Peyer's patch (tissue), 4 donors: ENCODE measurements at places on chromosomes 16 and 17.

GRCh38 chr17:70144260-70144846, 25.0 kb upstream of the KCNJ2 start:
- DNase-seq, result no peak

GRCh38 chr16:68291227-68291626, 19.5 kb downstream of the SLC7A6OS start:
- no peak for DNase-seq

DNA sequence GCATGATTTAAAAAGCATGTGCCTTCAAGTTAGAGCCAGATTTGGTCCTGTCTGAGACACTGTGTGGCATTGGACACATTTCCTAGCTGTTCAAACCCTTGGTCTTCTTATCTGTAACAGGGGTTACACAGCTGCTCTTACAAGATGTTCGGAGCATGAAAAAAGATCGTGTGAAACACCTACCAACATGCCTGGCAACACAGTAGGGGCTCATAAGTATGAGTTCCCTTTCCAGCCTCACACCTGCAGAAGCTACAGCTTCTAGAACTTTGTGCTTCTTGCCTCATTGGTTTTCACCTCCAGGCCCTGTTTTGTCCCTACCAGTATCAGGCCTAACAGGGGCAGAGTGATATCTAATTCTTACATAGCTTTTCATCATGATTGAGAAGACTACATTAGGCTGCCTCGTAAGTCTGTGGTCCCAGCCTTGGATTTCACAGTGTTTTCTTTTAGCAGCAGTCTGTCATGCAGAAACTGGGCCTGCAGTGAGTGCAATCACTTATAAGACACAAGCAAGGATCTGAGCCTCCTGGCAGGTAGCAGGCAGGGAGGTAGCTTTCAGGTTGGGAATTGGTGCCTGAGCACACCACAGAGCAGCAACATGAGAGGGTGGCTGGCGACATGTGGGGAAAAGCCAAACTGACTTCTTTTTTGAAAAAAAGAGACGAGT, 78.8 kb downstream of the CCDC182 start:
- no peak for DNase-seq

DNA sequence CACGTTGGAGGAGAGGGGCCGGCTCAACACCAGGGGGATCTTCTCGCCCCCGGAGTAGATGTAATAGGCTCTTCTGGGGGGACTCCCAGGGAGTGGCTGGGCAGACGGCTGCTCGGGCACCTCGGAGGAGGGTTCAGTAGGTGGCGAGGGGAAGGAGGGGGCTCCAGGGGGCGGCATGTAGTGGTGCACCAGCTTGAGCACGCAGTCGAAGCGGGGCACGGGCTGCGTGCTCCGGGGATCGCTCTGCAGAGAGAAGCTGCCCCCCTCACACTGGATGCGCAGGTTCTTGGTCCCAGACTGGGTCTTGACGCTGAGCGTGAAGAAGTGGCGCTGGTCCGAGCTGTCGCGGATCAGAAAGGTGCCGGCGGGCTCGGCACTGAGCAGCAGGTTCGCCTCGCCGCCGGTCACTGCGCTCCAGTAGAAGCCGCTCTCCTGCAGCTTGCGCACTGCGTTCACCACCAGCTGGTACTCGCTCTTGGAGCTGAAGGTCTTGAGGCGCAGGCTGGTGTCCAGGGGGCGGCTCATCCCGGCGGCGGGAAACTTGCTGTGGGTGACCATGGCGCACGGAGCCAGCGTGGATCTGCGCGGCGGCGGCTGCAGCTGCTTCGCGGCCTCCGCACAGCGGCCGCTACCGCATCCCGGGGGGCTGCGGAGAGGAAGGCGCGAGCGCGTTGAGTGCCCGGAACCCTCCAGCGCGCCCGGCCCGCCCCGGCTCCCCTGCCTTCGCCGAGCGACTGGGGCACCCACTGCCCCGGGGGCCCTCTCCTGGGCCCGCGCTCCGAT, 1.1 kb downstream of the SOCS3 start:
- DNase-seq, result no peak

DNA sequence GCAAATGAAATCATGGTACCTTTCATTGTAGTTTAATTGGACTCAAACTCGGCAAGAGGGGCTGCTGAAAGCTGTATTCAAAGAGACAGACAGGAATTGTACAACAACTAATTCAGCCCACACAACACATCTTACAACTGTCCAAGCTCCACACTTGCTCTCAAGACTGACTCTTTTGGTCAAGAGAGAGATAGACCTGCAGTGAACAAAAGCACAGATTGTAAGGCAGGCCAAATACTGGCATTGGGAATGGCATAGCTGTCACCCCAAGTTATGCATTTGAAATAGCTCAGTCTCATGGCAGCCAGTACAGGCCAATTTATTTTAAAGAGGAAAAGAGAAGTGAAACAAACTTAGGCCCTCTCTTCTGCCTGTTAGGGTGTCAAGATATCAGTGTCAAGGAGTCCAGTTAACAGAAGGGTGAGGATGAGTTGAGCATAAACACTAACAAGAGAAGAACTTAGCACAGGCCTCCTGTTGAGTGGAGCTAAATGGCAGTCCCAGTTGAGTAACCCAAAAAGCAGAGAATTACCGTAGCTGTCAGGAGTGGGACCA, 215.7 kb downstream of the IRX3 start:
- DNase-seq, result no peak

GRCh38 chr16:530111-530817, 2.8 kb downstream of the CAPN15 start:
- DNase-seq, result peak; percentile 78

DNA sequence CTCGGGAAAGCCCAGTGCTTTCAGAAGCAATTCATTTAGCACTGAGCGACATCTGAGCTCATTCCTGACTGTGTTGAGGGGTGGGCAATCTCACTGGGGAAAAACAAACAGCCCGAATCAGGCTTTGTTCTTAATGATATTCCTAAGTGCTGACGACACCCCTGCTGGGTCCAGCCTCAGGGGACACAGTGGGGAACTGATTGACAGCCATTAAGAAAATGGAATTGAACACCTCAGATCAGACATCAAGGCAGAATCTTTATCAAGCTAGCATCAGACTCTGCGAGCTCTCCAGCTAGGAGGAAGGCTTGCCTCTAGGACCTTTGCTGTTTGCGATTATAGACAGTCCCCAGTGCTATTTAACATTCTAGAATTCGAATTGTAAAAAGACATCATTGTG, 22.5 kb upstream of the LYRM9 start:
- DNase-seq, result no peak

GRCh38 chr17:19897903-19898302, 30.2 kb upstream of the ULK2 start:
- no peak for DNase-seq

DNA sequence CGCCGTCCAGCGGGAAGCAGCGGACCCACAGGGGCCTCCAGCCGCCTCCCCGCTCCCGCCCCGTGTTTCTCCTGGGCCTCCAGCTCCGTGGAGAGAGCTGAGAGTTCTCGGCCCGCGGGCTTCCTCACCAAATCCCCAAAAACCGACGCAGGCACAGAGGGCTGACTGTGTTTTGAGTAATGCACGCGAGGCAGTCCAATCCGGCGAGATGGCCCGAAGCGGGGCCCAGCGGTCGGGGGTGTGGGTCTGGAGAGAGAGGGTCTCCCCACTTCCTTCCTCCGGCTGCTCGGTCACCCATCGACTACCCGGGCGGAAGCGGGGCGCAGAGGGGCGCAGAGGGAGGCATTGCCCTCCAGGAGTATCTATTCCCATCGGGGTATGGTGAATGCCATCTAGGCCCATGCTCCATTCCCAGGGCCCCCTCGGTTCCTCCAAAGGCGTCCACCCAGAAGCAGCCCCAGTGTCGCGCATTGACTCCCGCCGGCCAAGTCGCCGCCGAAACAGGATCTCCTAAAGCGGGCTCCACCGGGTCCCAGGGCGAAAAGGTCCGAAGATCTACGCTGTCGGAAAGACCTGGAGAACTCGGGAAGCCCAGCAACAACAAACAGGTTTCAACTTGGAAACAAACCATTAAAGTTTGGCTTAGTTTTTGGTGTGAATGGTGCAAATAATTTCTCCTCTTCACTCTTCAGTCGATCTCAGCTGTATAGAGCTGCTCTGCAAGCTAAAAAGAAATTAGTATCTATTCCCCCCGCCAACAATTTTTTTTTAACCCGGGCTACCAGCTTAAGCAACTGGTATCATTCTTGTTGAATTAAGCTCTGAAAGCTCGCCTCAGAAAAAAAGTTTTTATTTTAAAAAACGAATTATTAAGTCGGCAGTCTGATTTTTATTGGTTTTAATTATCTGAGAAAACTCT, 19.2 kb upstream of the HOXB13 start:
- no peak for DNase-seq

DNA sequence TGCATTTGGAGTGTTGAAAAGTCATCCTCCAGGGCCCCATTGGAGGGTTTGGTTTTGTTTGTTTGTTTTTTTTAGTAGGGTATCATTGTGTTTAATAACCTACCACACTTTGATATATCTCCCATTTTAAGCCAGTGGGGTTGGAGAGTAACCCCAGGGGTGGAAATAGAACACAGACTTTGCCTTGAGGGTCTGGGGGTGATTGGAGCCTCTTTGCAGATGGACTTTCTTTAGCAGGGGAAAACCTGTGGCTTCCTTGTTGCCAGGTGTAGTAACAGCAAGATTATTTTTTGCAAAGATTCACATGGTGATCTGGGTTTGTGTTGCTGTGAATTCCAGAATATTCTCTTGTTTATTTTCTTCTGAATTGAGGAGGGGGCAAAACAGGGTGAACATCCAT, 1.5 kb downstream of the ABCC1 start:
- DNase-seq, result no peak

DNA sequence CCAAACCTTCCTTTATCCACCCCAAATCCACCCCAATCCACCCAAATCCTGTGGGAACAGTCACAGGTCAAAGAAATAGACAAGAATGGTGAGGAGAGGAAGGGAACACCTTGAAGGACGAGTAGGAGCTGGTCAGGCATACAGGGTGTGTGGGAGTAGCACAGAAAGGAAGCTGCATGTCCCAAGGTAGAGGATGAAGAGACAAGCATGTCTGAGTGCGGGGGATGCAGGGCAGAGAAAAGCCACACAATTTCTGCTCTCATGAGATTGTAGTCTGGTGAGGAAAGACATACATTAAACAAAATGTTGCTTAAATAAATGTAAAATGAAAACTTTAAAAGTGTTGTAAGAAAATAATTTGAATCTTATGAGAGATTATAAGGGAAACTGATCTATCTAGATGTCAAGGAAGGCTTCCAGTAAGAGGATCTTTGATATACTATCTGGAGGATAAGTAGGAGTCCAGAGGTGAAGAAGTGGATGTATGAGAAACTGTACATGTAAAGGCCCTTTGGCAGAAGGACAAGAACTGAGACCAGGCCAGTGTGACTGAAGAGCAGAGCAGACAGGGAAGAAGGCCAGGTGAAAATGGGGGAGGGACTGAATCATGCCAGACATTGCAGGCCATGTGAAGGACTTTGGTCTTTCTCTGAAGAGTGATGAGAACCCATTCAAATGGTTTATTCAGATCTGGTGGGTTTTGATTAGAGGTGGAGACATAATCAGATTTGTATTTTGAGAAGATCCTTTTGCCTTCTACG, 18.6 kb downstream of the TMEM98 start:
- DNase-seq, result no peak

DNA sequence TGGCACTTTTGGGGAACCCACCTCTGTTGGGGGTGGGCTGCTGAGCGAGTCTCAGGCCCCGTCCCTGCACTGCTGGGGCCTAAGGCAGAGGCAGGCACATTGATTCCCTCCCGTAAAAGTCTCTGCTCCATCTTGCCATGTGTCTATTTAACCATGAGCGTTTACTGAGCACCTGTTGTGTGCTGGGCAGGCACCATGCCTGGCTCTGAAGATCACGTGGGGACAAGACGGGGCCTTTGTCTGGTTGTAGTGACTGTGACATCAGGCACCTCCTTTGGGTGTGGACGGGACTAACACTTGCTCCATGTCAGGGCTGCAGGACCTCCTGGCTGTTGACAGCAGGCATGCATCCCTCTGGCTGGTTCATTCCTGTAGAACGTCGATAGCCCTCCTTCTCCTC, 204.7 kb upstream of the CIBAR2 start:
- no peak for DNase-seq

DNA sequence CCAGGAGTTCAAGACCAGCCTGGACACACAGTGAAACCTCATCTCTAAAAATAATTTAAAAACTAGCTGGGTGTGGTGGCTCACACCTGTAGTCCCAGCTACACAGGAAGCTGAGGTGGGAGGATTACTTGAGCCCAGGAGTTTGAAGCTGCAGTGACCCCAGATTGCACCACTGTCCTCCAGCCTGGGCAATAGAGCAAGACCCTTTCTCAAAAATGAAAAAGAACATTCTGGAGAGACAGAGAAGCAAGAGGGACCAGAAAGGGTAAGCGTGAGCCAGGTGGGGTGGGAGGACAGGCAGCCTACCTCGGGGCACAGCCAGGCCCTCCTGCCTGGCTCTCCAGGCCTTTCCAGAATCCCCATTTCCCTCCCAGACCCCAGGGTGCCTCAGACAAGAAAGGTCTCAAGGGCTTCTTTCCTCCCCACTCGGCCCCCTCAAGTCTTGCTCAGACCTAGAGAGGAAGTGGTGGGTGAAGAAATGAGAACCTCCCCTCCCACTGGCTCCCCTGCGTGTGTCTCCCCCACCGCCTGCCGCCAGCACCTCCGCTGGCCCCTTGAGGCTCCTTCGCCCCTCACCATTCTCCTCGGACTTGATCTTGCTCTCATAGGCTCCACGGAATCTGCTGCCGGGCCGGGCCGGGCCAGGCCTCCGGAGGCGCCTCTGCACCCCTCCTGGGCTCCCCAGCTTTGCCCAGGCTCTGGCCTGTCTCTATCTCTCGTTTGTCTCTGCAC, 503 bp downstream of the C16orf54 start:
- DNase-seq, result peak; percentile 63

- DNase-seq, result no peak
Observed at GRCh38 chr16:81891736-81892364, 112.8 kb downstream of the PLCG2 start.

- DNase-seq, result no peak
Observed at GRCh38 chr17:8124350-8125153, 646 bp upstream of the HES7 start.

- DNase-seq, result peak; percentile 64
Observed at GRCh38 chr17:59154292-59154720, 680 bp downstream of the SKA2 start.

DNA sequence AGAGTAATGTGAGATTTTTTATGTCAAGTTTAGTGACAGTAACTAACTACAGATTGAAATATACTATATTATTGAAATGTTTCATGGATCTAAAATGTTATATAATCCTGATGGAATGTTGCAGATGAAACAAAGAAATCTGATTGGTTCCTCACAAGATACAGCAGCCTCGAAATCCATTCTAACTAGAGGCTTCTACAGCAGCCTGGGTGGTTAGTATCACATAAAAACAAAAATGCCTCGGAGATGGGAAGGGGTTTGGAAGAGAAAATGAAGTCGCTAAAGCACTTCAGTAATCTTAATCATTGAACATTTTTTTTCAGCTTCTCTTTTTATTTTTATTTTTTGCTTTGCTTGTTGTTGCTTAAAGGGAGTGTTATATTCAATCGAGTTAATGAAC, 75.2 kb downstream of the TANC2 start:
- DNase-seq, result no peak

DNA sequence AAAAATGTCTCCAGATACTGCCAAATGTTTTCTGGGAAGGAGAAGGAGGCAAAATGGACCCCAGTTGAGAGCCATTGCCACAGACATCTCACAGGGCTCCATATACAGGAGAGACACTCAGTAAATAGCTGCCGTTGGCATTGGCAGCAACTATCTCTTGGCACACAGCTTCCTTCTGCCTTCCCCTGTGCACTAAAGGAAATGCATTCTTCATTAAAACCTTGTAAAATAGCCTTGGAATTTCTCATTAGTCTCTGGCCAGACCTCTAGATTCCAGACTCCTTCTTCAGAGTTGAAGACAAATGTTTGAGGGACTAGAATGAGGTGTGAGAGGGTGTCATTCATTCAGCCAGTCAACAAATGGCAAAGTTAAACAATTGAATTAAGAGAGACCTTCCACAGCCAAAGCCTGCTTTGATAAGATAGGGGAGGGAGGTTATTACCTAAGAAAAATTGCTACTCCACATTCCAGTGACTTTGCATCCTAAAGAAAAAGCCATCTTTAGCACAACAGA, 223.9 kb upstream of the HS3ST3A1 start:
- DNase-seq, result no peak
